Foreskin melanocyte (primary cell): ENCODE measurements at places on chromosomes 2 and 18.
A peak's percentile ranks its signal among the peaks of the same experiment; 100 is the strongest.

DNA sequence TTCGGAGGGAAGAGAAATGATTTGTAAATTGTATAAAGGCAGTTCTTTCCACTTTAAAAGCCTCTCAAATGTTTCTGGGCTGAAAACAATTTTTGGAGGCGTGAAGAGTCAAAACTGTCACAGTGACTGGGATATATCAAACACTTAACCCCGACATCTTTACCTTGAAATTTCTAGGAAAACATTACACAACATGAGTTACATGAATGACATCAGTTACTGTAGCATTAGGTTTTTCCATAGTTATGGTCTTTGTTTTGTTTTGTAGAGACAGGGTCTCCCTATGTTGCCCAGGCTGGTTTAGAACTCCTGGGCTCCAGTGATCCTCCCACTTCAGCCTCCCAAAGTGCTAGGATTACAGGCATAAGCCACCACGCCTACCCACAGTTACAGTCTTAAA is 25.7 kb downstream of the MSH6 start:
- no peak for DNase-seq

DNA sequence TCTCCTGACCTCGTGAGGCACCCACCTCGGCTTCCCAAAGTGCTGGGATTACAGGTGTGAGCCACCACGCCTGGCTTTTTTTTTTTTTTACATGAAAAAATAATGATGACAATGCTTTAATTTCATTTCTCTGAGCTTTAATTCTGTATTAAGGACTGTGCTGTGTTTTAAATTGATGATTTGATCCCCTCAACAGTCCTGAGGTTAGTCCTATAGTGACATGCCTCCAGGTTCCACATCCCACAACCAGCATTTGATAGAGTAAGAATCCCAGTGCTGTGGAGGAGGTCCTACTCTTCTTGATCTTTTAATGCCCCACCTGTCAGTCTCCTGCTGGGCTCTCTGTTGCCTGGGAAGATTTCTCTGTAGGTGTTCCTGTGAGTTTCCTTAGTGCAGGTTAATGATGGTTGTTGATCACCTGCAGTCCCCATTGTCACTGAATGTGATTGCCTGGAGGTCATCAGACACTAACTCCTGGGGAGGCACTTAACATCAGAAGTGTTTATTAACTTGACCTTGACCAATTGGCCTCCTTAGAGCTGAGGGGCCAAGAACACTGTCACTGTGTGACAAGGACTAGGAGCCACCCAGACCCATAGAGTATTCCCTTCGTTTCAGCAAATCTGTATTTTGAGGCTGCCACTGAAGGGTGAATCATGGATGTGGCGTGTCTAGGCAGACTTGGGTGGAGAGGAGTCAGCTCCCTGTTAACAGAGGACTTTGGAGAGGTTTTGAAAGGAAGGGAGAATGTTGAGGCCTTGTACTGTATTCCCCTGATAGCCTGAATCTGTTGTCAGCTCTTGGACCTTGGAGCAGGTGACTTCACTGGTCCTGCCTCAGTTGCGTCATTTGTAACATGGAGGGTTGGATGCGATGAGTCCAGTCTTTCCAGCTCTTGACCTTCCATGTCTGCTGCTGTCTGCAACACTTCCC is 11.5 kb downstream of the ASAP2 start:
- DNase-seq, result no peak

GRCh38 chr18:57023275-57023882 is 123.5 kb upstream of the BOD1L2 start:
- DNase-seq, result no peak

DNA sequence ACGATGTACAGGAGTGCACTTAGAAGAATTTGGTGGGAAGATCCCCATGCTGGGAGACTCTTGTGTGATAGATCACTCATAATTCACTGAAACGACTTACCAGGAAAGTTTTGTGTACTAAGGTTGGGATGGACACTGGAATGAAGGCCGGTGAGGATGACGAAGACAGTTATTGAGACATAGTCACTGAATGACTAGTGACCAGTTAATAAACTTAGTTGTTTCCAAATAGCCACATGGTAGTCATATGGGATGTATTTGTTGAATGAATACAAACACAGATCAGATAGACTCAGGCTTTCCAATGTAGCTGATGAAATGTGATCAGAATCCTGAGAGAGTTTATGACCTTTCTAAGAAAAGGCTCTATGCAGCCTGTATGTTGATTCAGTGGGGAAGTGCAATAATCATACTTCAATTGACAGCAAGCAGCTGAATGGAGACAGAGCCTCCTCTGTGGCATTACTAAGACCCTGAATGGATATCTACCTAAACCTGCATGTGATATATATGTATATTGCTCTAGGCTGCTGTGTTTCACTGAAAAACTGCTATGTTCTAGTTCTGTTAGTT is 20.4 kb downstream of the GDF7 start:
- no peak for DNase-seq

DNA sequence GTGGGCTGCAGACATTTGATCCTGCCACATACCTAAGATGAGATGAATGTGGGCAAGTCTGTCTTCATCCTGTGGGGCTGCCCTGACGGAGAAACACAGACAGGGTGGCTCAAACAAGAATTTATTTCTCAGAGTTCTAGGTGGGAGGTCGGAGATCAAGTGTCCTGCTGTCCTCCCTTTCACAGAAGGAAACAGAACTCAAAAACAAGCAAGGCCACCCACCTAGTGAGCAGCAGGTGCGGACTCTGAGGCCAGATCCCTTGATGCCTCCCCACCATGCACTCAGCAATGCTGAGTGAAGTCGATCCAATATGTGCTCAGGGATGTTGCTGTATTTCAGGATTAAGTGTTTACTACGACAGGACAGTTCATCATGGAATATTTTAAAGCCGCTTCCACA is 63.0 kb upstream of the SNTG2 start:
- DNase-seq, result no peak

DNA sequence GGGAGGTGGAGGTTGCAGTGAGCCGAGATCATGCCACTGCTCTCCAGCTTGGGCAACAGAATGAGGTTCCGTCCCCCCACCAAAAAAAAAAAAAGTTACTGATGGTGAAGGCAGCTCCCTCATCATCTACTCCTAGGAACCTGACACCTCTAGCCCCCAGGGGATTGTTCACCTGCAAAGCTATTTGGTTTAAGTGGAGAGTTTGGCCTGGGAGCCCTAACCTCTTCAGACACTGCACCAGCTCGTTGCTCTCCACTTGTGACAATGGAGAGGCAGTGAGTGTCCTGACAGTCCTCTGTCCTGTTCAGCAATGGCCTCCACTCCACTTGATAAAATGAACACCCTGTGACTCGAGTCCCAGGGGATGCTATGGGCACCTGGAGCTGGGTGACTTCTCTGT is 43.5 kb downstream of the ATP6V1C2 start:
- DNase-seq, result no peak

DNA sequence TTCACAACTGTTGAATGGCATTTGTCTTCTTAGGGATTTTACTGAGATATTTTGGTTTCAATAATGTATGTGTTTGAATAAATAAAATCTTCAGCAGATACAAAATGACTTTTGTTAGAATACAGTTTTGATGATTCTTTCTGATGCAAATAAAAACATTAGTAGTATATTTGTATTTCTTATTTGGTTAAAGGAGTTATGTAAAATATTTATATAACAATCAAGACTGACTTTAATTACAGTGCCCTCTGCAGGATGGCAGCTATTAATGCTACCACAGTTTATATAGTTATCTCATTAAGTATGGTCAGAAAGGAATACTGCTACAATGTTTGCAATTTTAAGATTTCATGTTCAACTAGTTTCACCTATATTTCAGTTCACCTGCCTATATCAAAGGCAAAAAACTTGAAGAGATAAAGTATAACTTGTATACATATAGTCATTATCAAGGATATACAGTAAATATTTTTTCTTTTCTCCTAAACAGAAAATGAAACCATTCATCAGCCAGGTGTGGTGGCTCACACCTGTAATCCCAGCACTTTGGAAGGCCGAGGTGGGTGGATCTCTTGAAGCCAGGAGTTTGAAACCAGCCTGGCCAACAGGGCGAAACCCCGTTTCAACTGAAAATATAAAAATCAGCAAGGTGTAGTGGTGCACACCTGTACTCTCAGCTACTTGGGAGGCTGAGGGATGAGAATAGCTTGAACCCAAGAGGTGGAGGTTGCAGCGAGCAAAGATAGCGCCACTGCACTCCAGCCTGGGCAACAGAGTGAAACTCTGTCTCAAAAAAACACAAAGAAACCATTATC is 19.8 kb downstream of the ARL5A start:
- no peak for DNase-seq

DNA sequence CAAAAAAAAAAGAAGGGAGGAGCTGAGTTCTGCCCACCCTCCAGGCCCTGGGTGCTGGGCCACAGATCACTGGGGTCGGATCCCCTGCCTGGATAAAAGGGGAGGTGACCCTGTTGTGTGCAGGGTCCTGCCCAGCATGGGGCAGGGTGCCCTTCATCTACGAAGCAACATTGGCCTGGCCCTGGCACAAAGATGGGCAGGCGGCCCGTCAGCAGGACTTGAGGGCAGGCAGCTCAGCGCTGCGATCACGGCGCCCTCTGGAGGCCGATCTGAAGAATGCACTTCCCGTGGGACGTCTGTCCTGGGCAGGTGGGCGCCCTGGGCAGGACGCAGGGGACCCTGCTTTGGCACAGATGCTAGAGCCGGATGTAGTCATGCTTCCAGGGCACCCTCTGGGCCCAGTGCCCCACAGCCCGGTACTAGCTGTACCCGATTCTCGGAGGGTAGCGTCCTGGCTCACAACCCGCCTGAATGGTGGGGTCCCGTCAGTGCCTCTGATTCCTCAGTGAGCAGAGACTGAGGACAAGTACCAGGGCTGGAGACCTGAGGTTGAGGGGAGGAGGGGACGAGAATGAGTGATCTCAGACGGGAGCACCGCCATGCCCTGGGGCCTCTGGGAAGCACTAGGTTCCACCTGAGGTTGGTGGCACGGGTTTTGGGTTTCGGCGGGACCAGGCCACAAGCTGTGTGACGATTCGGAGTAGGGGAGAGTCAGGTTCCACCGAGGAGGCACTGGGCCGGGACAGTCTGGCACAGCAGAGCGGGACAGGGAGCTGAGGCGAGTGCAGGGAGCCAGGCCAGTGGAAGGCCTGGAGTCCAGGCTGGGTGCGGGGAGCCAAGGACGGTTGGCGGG is 18.0 kb downstream of the ARID5A start:
- peak; percentile 36 for DNase-seq

DNA sequence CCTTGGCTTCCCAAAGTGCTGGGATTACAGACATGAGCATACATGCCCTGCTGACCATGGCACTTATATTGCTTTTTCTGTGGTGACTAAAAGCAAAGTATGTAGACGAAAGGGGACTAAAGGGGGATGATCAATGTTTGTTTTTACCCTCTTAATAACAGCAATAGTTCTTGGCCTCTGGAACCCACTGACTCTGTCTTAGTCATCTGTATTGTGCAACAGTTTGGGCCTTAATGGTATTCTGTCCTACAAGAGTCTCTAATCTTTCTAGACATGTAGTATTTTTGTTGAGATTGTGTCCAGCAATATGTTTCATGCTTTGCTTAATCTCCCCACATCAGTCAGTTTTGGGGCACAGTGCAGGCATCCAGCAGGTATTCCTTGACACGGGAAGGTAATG is 359.9 kb upstream of the FANCL start:
- DNase-seq, result no peak

GRCh38 chr18:78733762-78734613 is 245.6 kb upstream of the SALL3 start:
- DNase-seq, result no peak

GRCh38 chr2:101442667-101443061 is 32.2 kb downstream of the RFX8 start:
- no peak for DNase-seq

- DNase-seq, result no peak
Measured at GRCh38 chr2:24749069-24749691, 44.0 kb downstream of the PTRHD1 start.

DNA sequence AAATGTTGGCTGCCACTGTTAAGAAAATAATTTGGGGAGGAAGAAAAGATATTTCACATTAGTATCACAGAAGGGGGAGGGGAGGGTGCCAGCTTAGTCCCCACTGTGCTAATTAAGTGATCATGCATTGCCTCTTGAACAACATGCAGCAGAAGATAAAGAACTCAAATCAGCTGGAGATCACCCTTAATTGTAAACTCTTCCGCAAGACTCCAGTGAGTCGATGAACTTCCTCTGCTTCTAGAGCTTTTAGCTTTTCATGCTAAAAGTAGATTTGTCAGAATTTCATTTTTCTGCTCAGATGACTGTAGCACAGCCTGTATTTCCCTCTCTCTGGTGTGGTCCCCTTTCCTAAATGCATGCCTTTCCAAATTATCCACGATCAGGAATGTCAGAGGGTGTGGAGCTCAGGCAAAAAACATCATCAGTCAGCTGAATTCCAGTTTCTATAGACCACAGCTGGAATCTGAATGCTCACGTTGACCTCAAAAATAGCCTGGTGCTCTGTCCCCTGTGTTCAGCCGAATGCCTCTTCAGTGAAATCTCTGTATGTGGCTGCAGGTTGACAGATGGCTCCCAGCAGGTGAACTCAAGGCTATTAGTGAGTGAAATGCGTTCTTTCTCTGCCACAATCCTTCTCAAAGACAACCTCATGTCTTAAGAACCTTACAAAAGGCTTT is 156.8 kb upstream of the UNC80 start:
- DNase-seq, result no peak

- DNase-seq, result no peak
Measured at GRCh38 chr18:10842371-10842770, 307.0 kb downstream of the PIEZO2 start.

- DNase-seq, result no peak
Measured at GRCh38 chr2:226077841-226078240, 678.3 kb downstream of the NYAP2 start.

DNA sequence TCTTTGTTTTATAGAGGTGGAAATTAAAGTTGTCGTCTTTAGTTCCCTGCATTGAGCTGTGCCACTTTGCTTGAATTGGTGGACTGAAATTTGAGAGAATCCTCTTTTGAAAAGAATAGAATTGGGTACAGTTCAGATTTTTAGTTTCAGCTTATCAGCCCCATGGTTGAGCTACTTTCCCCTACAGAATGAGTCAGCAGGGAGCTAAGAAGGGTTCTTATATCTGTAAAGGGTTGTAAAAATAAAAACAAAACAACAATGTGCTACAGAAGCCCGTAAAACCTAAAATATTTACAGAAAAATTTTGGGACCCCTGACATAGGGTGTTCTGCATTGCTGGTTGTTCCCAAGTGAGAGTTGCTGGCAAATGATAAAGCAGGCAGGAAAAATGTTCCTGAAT is 12.6 kb downstream of the SLC20A1 start:
- DNase-seq, result no peak

DNA sequence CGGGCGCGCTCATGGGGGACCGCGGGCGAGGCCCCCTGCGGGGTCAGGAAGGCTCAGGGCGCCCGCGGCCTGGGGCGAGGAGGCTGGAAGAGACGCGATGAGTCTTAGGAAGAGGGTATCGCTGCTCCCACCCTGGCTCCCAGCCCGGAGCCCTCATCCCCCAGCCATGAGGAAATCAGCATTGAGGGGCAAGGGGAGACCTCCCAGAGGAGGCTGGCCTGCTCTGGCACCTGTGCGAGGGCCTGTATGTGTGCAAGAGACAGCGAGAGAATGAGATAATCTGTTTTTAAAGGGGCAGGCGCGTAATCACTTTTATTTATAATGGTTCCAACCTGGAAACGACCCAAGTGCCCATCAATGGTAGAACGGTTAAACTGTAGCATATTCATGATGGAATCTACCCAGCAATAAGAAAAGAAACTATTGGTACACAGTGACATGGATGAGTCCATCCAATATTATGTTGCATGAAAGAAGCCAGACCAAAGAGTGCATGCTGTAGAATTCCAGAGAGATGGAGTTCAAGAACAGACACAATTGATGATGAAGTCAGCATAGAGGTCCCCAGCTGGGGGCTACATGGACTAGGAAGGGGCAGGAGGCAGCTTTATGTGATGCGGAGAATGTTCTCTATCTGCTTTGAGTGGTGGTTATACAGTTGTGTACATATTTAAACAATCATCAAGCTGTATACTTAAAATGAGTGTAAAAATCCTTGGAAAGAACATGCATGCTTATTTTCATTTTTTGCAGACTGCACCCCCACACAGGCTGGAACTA is 14.4 kb downstream of the FBXO41 start:
- no peak for DNase-seq
